ENCODE measurements at places on chromosomes 3 and 15. TPM values are rescaled to one million over a fixed set of nuclear protein-coding genes. Genes with fewer than 3 reads are reported as not detected.

The ACKR2 gene
- 0.65 TPM for total RNA-seq

The POPDC2 gene
- 1.7 TPM for total RNA-seq

The SEMA3F gene
- total RNA-seq = 0.25 TPM

The SLC9C1 gene
- total RNA-seq = not detected

The TP63 gene
- 0.46 TPM for total RNA-seq

The ROPN1B gene
- not detected for total RNA-seq

The TNFAIP8L3 gene
- total RNA-seq = not detected

The CHRD gene
- total RNA-seq = not detected

DNA sequence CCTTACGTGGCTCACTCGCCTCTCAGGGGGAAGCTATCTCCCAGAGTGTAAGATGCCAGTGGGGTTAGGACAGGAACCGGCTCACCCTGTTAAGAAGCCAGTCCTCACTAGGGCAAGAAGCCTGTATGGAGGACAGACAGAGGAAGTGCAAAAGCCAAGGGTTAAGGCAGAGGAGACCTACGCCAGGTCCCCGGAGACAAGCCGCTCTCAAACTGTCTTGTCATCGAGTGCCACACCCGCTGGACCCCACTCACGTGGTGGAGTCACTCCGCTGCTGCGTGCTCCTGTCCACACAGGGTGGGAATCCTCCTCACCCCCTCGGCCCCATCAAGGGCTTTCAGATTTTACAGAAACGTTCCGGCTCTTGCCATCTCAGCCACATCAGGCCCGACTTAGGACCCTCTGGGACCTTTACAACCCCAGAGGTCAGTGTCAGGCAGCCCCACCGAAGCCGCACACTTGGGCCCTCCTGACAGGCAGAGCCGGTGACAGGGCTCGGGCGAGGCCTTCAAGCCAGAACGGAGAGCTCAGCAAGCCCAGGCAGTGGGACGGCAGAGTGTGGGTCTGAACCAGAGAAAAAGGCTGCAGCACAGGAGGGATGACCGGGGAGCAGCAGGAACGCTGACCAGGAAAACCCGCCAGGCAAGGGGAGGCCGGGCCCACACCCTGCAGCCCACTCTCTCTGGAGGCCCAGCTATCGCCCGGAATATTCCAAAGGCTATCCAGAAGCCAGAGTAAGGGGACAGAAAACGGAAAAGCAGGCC lies 61.7 kb downstream of the XXYLT1 start:
- H3K36me3 ChIP-seq = no peaks in the 10 kb centered on the region
- no peak overlapping the region for H3K27ac ChIP-seq
- no peak overlapping the region for H3K4me3 ChIP-seq
- no peak for DNase-seq
- no peaks in the 10 kb centered on the region for H3K27me3 ChIP-seq
- peaks cover 16% of the 10 kb centered on the region for H3K4me1 ChIP-seq

- H3K27ac ChIP-seq = no peak overlapping the region
- H3K4me1 ChIP-seq = peaks cover 73% of the 10 kb centered on the region
- H3K27me3 ChIP-seq = peaks cover 55% of the 10 kb centered on the region
- no peaks in the 10 kb centered on the region for H3K36me3 ChIP-seq
Observed at GRCh38 chr3:46065750-46066256, 38.5 kb upstream of the XCR1 start.

DNA sequence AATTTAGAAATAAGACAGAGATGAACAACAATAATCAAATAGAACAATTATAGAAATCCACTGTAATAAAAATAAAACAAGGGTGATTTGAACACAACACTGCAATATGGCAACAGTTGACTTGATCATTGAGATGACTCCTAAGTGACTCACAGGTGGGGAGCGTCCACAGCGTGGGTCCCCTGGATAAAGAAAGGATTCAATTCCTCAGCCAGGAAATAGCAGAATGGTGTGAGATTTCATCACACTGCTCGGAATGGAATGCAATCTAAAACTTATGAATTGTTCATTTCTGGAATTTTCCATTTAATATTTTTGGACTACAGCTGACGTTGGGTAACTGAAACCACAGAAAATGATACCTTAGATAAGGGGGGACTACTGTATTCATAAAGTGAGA lies 82.0 kb downstream of the CNTN3 start:
- no peaks in the 10 kb centered on the region for H3K36me3 ChIP-seq
- H3K27me3 ChIP-seq = no peaks in the 10 kb centered on the region
- H3K4me3 ChIP-seq = no peak overlapping the region
- no peaks in the 10 kb centered on the region for H3K4me1 ChIP-seq
- no peak overlapping the region for H3K27ac ChIP-seq

GRCh38 chr3:98829246-98829832 lies 66.2 kb downstream of the ST3GAL6 start:
- H3K4me3 ChIP-seq = no peak overlapping the region
- no peaks in the 10 kb centered on the region for H3K4me1 ChIP-seq
- no peaks in the 10 kb centered on the region for H3K36me3 ChIP-seq
- DNase-seq = no peak

- no peaks in the 10 kb centered on the region for H3K4me1 ChIP-seq
- H3K36me3 ChIP-seq = no peaks in the 10 kb centered on the region
- peak; percentile 79 for DNase-seq
- no peak overlapping the region for H3K4me3 ChIP-seq
Observed at GRCh38 chr3:12706504-12707253, 42.8 kb upstream of the RAF1 start.

DNA sequence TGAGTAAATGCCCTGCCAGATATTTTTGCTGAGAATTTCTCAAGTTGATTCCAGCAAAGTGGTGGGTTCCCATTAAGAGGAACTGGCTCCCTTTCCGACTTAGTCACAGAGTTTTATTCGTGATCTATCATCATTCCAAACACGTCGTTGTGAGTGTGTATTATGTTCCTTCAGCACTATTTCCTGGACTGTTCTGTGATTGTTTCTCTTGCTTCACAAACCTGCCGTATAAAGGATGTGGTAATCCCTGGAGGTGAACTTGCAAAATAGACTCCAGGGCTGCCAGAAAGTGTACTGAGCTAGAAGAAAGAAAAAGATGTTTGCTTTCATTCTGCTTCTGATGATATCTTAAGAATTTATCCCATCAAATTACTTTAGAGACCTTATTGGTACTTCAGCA lies 14.5 kb upstream of the CAPN3 start:
- H3K4me1 ChIP-seq = no peaks in the 10 kb centered on the region
- no peaks in the 10 kb centered on the region for H3K27me3 ChIP-seq
- no peak overlapping the region for H3K27ac ChIP-seq
- no peak for DNase-seq
- no peak overlapping the region for H3K4me3 ChIP-seq

- no peak for DNase-seq
- H3K36me3 ChIP-seq = no peaks in the 10 kb centered on the region
- no peak overlapping the region for H3K4me3 ChIP-seq
- H3K4me1 ChIP-seq = no peaks in the 10 kb centered on the region
- H3K27me3 ChIP-seq = peaks cover 4% of the 10 kb centered on the region
- no peak overlapping the region for H3K27ac ChIP-seq
Observed at GRCh38 chr3:5294356-5294755, 106.8 kb downstream of the EDEM1 start.

DNA sequence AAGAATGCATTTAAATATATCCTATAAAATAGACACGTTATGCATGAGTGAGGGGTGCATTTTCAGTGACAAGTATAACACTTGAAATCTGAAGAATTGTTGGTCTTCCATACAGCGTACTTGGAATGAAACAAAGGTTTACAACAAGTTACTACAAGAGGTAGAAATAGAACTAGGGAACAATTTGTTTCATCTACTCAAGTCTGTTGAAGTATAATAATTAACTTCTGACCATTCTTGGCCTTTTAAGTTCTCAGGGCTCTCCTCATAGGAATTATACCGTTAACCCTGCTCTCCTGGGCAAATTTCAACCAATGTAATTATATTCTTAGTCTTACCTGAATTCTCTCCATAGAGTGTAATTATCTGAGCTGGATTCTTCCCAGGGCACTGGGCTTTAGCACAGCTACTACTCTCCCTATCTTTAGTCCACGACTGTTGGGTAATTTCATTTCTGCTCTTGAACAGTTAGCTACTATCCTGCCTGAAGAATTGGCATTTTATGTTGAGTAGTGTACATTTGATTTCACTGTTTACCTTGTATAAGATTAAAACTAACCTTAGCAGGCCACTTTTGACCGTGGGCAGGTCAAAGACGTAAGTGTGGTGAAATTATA lies 100.6 kb downstream of the UBE2E2 start:
- H3K4me1 ChIP-seq = no peaks in the 10 kb centered on the region
- no peak for DNase-seq
- peaks cover 6% of the 10 kb centered on the region for H3K36me3 ChIP-seq
- no peaks in the 10 kb centered on the region for H3K27me3 ChIP-seq

GRCh38 chr3:104132566-104133403 lies 1233.9 kb upstream of the ALCAM start:
- H3K4me1 ChIP-seq = no peaks in the 10 kb centered on the region
- H3K27ac ChIP-seq = no peak overlapping the region
- H3K36me3 ChIP-seq = no peaks in the 10 kb centered on the region

- H3K27me3 ChIP-seq = no peaks in the 10 kb centered on the region
- H3K4me1 ChIP-seq = no peaks in the 10 kb centered on the region
- peak; percentile 17 for DNase-seq
- H3K36me3 ChIP-seq = no peaks in the 10 kb centered on the region
- no peak overlapping the region for H3K4me3 ChIP-seq
Observed at GRCh38 chr15:62782071-62782841, 260.3 kb upstream of the TPM1 start.

DNA sequence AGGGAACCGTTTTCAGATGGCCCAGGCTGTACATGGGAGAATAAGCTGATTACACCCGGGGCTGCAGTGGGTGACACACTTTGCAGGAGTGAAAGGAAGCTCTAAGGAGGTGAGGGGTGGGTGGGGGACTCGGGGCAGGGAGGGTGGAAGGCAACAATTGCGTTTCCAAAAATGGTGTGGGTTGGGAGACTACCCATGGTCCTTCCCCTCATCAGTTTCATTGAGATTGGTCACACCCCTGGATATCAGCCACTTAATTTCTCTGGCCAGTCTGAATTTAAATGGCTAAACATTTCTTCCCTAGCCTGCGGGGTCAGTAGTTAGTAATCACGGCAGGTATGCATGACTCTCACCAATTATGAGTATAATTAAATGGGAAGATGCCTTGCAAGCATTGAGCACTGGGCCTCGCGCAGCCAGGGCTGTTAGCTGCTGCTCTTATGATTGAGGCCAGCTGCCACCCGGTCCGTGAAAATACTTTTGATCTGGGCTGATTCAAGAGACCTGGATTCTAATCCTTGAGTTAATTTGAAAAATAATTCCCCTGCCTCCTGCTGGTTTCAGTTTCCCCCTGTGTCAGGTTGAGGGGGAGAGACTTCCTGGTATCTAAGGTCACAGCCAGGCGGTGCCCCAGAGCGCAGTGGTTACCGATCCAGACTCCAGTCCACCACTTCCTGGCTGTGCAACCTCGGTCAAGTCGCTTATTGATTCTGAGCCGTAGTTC lies 23.3 kb downstream of the SLC6A6 start:
- peak; percentile 66 for DNase-seq
- peak overlapping the region; percentile 87 for H3K27ac ChIP-seq
- H3K36me3 ChIP-seq = peaks cover 15% of the 10 kb centered on the region
- H3K27me3 ChIP-seq = no peaks in the 10 kb centered on the region
- H3K4me1 ChIP-seq = peaks cover 87% of the 10 kb centered on the region

DNA sequence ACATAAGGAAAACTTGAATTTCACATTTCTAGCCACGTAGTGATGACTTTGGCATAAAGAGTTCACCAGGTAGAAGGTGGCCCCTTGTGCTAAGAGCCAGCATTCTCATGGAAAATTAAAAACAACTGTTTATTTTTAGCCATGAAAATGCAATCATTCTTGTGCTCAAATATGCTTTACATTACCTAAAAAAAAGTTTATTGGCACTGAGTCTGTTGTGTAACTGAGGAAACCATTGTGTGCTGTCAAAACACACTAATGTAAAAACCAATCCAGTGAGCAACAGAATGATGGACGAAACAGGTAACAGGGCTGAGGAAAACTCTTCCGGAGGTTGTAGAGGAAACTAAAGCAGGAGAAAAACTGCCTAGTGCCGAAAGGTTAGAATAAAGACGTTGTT lies 287.0 kb upstream of the TMC3 start:
- no peak overlapping the region for H3K4me3 ChIP-seq
- peaks cover 3% of the 10 kb centered on the region for H3K27me3 ChIP-seq
- DNase-seq = no peak
- no peaks in the 10 kb centered on the region for H3K36me3 ChIP-seq
- H3K4me1 ChIP-seq = no peaks in the 10 kb centered on the region

DNA sequence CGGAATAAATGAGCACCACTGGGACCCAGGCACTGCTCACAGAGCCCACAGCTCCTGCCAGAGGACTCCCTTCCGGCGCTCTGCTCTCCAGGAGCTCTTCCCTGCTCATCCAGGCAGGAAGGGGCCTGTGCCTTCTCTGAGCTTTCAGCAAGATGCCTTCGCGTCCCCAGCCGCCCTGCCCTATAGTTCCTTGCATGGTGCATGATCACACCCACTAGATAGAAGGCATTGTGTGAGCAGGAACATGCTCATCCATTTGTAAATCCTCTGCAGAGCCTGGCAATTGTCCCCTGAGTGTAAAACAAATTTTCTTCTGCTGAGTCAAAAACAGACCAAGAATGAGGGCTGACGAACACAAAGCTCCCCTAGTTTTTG lies 181.6 kb downstream of the MEGF11 start:
- no peak for DNase-seq
- no peaks in the 10 kb centered on the region for H3K36me3 ChIP-seq
- no peak overlapping the region for H3K4me3 ChIP-seq

DNA sequence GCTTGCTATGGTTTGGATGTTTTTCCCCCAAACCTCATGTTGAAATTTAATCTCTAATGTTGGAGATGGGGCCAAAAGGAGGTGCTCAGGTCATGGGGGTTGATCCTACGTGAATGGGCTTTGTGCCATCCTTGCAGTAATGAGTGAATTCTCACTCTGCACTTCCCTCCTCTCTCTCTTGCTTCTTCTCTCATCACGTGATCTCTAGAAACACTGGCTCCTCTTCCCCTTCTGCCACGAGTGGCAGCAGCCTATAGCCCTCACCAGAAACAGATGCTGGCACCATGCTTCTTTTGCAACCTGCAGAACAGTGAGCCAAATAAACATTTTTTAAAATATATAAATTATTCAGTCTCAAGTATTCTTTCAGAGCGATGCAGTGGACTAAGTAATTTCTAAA lies 13.3 kb upstream of the PLSCR1 start:
- DNase-seq = no peak
- no peak overlapping the region for H3K4me3 ChIP-seq
- H3K4me1 ChIP-seq = peaks cover 5% of the 10 kb centered on the region

- H3K4me3 ChIP-seq = no peak overlapping the region
- H3K4me1 ChIP-seq = peaks cover 6% of the 10 kb centered on the region
- no peak overlapping the region for H3K27ac ChIP-seq
- no peak for DNase-seq
- H3K27me3 ChIP-seq = peaks cover 49% of the 10 kb centered on the region
Observed at GRCh38 chr3:184230081-184230602, 757 bp downstream of the VWA5B2 start.

GRCh38 chr15:83446904-83447709 lies at the start of gene SH3GL3:
TSS of gene SH3GL3 (plus strand) at chr15:83447341. CDS start at chr15:83447534, 193 bp downstream.
- DNase-seq = peak; percentile 85
- H3K27me3 ChIP-seq = peaks cover 37% of the 10 kb centered on the region
- H3K27ac ChIP-seq = no peak within 1 kb of the TSS
- peaks cover 9% of the 10 kb centered on the region for H3K4me1 ChIP-seq
- peak within 1 kb of the TSS; percentile 62 for H3K4me3 ChIP-seq
- H3K36me3 ChIP-seq = no peaks in the 10 kb centered on the region
